ENCODE measurements at places on chromosomes 2 and 18.

GRCh38 chr2:12270876-12271588 is 445.7 kb upstream of the TRIB2 start:
- DNase-seq = no peak

- no peak for DNase-seq
These were observed 323.2 kb upstream of the MEIS1 start for GRCh38 chr2:66111706-66112105.

GRCh38 chr2:59684116-59684770 is 869.2 kb downstream of the BCL11A start:
- no peak for DNase-seq

GRCh38 chr18:31558567-31558966 is 33.1 kb upstream of the TTR start:
- DNase-seq = no peak

DNA sequence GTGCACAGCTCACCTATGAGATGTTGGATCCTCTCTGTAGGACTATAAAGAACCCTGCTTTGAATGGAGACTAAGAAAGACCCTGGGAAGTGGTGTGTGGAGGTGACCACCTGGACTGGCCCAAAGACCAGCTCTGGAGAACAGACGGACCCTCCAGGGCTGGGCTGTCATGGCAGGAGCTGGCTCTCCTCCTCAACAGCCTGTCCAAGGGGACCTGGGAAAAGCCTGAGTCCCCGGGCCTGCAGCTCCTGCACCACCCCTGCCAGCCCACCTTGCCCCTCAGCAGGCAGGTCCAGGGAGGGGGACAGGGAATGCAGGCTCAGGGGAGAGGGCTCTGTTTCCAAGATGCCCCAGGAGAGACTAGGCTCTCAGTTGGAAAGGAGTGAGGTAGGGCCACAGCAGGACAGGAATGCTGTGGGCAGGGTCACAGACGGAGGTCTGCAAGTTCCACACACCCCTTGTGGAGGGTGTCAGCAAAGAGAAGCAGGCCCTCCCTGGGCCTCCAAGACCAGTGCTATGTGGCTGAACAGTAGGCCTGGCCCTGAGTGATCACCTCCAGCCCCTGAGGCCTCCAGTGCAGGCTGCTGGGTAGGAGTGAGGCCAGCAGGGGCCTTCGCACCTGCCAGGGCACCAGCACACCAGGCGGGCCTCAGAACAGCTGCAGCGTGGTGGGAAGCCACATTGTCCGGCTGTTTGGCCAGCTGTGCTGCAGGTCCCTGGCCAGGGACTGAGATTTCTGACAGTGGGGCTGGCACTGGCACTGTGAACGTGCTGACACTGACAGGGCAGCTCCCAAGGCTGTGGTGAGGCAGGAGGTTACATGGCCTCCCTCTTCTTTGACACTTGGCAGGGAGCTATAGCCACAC is 86.4 kb upstream of the OTOS start:
- no peak for DNase-seq

DNA sequence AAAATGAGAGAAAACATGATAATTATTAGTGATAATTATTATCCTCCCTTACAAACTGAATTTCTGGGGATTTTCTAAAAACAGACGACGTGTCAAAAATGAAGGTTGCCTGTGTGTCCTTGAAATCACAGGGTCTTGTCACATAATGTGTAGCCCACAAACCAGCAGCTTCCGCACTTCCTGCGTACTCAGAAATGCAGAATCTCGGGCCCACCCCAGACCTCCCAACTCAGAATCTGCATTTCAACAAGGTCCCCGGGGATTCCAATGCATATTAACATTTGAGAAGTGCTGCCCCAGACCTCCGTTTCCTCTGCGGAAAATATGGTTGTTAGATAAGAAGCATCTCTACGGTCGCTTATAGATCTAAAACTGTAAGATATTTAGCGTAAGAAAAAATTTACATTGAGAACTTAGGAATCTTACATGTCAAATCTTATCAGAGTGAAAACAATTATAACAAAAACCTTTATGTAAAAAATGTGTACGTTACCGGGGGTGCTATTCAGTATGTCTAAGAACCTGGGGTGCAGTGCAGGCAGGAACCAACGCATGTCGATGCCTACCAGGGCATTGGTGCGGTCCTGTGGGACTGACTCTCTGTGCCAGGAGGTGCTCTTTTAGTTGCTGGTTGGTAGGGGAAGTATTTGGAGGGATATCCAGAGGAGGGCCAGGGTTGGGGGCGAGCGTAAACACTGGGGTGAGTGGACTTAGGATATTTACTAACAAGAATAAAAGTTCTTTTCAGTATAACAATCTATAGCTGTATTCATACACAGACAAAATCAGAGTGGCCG is 15.2 kb downstream of the CDKL4 start:
- peak; percentile 14 for DNase-seq

- DNase-seq = no peak
These were observed 523.1 kb upstream of the FSIP2 start for GRCh38 chr2:185215497-185215896.

DNA sequence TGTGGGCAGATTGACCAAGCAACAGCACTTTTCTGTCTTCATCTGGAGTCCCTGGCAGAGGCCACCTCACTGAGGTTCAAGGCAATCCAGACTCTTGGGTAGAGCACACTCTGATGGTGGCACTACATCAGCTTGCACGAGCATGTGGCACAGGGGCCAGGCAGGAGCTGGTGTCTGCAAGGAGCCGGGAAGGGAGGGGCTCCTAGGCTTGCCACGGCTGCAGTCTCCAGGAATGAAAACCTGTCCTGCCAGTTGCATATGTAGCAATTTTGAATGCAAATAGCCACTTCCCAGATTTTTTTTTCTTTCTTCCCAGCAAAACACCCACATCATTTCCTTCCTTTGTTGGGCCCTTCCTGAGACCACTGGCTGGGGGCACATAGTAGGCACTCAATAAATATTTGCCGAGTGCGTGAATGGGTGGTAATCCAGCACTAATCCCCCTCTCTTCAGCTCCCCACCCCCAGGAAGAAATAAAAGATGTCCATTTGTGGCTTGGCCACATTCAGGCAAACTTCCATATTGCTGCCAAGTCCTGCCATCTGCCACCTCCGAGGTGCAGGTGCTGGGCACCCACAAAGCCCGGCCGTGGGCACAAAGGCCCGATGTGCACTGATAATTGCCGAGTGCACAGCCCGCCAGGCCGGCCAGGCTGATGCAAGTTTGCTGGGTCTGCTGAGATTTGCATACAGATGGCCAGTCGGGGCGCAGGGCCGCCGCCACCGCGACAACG is 72.4 kb downstream of the MYCN start:
- DNase-seq = no peak

DNA sequence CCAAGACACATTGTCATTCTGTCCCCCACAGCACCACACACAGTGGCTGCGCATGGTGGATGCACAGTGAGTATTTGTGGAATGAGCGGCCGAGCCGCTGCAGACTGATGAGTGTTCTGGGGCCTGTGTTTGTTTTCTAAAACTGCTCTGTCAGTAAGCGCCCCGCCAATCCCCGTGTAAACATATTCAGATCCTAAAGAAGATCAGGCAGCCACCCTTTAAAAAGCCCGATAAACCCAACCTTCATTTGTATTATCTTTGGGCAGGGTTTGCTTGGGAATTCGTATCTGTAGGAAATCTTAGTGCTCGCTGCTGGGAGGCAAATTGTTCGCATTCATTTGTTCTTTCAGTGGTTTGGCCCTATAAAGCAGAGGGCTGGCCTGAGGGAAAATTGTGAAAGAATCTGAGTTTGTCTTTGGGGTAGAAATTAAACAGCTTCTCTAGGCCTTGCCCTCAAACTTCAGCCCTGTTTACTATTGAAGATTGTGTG is 68.6 kb downstream of the TGOLN2 start:
- DNase-seq = peak; percentile 80

DNA sequence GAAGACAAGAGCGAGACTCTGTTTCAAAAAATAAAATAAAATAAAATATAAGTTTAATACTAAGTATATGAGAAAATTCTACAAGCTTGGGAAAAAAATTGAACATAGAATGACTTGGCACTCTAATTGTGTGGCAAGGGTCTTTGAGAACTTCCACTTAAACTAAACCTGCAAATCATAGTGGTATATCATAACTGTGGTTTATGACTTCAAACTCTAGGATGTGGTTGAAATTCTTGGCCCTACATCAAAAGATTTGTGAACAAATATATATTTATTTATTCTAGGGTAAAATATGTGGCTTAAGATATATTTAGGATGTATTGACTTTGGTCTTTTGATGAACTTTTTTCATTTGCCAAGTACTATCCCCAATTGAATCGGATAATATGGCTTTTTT is 3.1 kb upstream of the FAM171B start:
- peak; percentile 70 for DNase-seq

DNA sequence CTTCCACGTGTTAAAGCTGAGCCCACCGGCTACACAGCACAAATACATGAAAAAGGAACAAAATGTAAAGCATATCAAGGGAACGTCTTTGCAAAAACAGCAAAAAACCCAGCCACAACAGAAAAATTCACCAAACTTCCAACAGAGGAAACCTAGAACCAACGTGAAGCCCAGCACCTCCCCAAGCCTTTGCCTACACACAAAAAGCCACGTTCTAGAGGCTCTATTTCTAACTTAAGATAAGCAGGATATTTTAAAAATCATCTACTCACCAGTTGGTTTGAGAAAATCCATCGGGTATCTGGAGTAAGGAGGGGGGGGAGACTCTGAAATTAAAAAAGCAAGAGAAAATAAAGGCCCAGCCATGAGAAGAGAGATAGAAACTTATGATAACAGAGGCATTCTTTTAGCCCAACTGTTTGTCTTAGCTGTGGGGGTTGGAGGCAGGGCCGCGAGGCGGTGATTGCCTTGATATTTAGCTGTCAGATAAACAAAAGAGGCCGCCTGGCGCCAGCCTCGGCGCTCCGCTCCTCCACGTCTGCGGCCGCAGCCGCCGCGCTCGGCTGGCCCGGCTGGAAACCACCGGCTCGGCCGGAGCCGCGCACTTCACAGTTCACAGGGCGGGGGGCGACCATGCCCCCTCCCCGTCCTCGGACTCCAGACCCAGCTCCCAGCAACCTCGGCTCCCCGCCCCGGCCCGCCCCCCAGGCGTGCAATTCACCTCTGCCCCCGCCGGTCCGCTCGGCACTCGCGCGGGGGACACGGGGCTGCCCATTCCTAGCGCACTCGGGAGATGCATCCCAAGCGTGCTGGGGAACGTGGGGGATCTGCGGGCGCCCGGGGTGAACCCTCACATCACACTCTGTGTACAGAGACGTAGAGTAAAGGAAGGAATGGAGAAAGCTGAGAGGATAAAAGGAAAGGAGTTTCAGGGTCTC is 2.4 kb downstream of the SMAD7 start:
- DNase-seq = peak; percentile 85

- peak; percentile 62 for DNase-seq
These were observed 2.1 kb upstream of the TRIB2 start for GRCh38 chr2:12714391-12715221.

GRCh38 chr2:45885171-45885621 is 233.7 kb downstream of the PRKCE start:
- no peak for DNase-seq

GRCh38 chr18:72830109-72830508 is 37.7 kb downstream of the NETO1 start:
- peak; percentile 26 for DNase-seq

DNA sequence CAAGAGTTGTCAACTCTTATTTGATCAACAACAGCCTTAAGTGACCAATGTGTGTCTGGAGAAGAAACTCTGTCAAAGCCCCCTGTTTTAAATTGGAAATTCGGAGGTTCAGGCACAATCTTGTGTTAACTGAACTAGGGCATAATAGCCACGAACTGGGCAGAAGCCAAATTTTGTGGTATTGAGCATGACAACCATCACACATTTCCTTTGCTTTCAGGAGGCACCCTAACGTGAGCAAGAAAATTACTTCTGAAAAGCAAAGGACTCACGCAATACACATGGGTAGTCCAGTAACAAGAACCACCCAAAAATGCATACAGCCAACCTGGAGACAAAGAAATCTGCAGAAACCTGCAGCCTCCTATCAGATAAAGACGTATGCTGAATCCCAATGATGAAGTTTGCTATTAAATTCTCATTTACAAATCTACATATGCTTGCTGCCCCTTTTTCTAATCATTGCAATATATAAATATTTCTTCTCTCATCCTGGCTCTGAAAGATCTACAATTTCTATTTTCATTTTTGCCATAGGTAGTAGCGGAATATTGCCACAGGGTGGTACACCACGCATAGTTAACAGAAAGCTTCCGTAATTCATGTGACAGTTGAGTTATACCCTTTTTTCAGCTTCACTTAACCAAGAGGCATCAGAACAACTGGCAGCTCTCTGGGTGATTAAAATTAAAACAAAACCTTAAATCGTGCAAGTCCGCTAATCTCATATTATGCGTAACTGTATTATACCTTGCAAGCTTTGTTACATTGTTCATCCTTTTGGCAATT is 495.8 kb downstream of the NRXN1 start:
- DNase-seq = peak; percentile 63

DNA sequence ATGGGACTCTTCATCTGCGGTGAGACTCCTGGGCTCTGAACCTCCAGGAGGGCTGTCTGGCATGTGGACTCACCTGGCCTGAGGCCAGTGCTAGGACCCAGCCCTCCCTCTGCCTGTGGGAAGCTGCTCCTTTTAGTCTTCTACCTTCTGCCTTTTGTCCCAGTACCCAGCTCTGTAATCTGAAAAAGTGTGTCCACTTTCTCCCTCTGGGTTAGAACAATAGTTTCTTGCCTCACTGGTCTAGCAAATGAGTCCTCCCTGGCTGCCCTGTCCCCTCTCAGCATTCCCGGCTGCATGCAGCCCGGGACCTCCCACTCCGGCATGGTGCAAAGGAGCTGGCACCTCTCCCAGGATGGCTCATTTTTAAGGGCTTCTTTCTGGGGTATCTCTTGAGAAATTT is 25.9 kb downstream of the GKN2 start:
- DNase-seq = peak; percentile 54

- no peak for DNase-seq
These were observed 4.4 kb downstream of the EHD3 start for GRCh38 chr2:31238126-31238905.

- DNase-seq = peak; percentile 72
These were observed 106.1 kb downstream of the ETAA1 start for GRCh38 chr2:67503066-67503795.

DNA sequence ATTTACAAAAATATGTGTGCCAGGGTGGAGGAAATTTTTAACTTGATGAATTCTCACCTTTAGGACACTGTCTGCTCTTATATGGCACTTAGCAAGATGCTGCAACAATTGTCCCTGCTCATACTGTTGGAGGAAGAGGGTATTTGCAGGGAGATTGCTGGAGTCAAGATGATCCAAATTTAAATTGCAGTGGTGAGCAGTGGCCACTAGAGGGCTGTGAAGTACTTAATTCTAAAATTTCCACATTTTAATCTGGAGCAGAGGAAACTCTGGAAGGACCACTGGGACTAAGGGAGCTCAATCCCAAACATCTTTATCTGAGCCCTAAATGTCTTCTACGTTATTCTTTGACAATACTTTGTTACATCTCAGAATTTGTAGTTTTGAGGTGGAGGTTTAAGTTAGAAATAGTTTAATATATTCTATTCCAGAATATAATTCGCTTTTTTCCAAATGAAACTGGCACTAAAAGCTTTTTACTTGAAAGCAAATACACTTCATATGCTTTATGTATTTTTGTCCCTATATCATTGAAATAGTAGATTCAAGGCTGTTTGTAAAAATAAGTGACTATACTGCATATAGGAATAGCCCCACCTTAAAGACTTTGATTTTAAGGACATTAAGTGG is 33.0 kb upstream of the PTH2R start:
- DNase-seq = peak; percentile 74

- DNase-seq = no peak
These were observed 767.4 kb downstream of the TDRD15 start for GRCh38 chr2:21891191-21891590.

Measured in choroid plexus epithelial cell (primary cell).